ENCODE measurements at places on chromosomes 6 and 20.
A peak's percentile ranks its signal among the peaks of the same experiment; 100 is the strongest.

- DNase-seq, result peak; percentile 33
Measured at GRCh38 chr6:37783025-37783855, 36.3 kb upstream of the ZFAND3 start.

- DNase-seq, result no peak
Measured at GRCh38 chr20:11098888-11099287, 425.1 kb upstream of the JAG1 start.

DNA sequence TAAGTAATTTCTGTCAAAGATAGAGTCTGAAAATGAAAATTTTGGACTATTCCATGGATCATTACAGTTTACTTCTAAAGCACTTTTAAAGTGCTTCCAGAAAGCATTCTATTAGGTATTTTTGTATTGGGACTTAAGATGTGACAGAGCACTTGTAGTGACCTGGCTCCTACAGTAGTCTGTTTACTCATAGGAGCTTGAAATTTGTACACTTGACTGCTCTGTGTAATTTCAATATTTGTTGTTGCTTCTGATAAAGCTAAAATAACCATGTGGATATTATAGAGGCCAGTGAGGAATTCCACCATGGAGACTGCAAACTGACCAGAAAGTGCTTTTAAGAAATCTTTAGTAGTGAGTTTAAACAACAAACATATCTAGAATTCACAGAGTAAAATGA, 10.3 kb downstream of the NFYA start:
- no peak for DNase-seq

DNA sequence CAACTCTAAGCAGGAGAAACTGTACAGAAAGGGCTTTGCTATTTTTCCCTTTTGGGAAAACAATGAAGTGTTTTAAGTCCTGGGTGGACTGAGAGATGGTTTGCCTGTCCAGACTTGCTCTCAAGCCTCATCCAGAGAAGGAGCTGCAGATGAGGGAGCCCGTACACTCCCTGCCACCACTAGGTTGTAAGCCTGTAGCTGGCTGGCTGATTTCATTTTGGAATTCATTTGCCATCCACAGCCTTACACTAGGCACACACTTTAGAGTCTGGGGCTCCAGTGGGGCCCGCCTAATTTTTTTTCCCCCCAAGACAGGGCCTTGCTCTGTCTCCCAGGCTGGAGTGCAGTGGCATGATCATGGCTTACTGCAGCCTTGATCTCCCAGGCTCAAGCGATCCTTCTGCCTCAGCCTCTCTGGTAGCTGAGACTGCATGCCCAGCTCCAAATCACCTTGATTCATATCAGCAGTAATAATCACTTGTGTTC, 28.4 kb downstream of the POFUT1 start:
- DNase-seq, result no peak

- no peak for DNase-seq
Measured at GRCh38 chr6:25025248-25025918, 89.6 kb upstream of the RIPOR2 start.
